ENCODE measurements at places on chromosomes 5 and 9.

- no peak for DNase-seq
These were observed 97.5 kb downstream of the ZNF608 start for GRCh38 chr5:124648902-124649467.

- DNase-seq = no peak
These were observed 49.4 kb downstream of the NEURL1B start for GRCh38 chr5:172690258-172691075.

DNA sequence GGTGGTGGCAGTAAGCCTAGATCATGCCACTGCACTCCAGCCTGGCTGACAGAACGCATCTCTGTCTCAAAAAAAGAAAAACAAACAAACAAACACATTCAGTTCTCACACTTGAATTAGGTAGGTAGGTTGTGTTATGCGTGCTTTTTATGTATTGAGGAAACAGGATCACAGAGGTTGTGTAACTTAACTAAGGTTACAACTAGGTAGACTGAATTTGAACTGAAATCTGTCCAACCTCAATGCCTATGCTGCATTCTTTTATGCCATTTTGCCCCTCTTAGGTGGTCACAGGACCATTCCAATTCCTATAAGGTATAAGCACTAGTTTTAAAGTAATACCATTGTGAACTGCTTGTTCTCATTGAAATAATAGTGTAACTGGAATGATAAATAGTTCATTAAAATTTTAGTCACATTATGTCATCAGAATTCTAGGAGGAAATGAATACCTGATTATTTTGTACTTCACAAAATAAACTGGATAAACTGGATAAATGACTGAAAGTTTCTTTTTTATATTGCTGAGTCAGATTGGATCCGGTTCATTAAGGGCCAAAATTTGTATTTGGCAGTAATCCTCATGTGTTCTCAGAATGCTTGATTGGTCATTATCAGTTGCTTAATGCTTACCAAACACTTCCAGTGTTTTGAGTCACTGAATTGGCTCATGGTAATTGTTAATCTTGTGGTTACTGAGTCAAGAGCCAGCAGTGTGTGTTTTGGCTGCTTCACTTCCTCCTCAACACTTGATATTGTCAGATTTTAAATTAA, 7.1 kb downstream of the UBAP1 start:
- DNase-seq = peak; percentile 21

GRCh38 chr9:131704141-131704983, 35.5 kb downstream of the RAPGEF1 start:
- no peak for DNase-seq

DNA sequence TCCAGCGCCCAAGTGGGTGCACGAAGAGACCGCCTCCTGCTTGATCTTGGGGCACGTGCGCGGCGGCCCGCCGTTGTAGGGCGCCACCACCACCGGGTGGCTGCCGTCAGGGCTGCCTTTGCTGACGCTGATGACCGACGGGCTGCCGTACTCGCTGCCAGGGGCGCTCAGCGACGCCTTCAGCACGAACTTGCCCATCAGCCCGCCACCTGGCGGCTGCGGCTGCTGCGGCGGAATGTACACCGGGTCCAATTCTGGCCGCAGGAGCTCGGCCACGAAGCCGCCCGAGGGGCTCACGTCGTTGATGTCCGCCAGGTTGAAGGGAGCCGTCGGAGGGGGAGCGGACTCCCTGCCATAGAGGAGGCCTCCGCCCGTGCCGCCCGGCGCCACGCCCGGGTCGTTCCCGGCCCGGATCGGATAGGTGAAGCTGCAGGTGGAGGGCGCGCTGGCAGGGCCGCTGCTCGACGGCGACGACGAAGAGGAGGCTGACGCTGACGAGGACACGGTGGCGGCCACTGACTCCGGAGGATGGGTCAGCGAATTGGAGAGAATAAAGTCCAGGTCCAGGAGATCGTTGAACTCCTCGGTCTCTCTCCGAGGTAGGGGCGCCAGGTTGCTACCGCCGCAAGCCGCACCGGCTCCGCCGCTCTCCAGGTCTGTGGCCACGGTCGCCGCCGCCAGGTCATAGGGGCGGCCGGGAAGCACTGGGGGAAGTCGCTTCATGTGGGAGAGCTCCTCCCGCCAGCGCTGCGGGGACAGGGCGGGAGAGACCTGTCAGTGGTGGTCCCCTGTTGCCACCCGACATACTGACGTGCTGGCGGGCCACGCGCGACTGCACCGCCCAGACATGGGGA, 1.8 kb downstream of the KLF4 start:
- peak; percentile 27 for DNase-seq

DNA sequence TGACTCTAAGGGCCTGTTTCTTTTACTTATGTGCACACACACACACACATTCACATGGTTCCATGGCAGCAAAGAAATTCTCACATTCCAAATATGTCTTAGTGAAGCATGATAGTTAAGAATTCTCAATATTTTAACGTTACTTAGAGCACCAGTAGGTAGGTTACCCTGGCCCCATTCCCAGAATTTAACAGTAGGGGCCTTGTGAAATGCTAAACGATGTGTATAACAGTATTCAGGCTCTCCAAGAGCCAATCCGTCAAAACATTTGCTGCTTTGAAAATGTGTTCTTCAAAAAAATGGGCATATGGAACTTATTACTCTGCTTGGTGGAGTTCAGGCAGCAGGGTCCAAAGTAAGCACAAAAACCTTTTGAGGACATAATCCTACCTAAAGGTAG, 93.7 kb upstream of the DAB2 start:
- DNase-seq = no peak

DNA sequence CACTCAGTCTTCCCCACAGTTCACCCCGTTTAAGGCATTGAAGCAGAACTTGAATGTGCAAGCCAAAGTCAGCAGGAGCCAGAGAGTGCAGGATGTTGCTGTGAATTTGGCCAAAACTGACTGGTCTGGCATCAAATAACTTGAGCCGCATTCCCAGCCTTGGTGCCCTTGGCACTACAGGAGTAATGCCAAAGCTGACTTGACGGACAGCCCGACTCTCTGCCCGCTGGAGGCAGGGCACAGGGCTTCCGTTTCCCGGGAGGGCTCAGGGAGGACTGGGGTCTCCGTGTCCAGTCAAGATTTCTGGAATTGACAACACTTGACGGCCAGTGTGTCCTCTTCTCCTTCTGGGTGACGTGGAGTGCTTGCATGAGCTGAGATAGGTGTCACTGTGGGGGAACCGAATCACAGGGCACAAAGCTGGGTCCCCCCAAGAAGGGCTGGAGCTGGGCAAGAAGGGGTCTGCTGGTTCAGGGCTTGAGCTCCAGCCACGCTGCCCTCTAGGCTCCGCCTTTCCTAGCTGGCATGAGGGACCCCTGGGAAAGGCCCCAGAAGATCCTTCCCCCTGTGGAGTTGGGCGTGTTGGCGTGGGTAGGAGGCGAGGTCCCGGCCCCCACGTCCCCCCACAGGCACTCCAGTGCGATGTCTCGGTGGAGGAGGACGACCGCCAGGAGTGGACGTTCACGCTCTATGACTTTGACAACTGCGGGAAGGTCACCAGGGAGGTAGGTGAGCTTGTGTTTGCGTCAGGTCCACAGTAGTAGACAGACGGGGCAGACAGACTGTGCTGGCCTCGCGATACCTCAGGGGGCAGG, 25.2 kb downstream of the NKD2 start:
- DNase-seq = no peak

GRCh38 chr9:37747271-37747753, 6.3 kb upstream of the TRMT10B start:
- DNase-seq = peak; percentile 64

DNA sequence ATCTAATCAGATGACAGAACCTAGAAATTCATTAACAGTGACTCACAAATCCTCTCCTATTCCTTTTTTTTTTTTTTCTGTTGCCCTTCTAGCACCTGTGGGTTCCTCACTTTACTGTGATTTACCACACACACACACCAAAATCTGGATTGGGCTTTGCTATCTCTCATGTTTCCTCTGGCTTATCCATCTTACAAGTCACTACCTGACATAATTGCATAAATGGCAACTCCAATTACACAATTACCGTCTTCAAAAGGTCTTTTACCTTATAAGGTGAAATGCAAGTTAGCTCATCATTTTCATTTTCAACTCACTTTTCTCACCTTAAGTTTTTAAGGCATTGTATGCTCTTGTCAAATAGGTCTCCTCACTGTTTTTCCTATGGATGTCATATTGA, 426.3 kb upstream of the MEF2C start:
- DNase-seq = no peak

- no peak for DNase-seq
These were observed 114.7 kb downstream of the LPAR1 start for GRCh38 chr9:110923601-110924000.

DNA sequence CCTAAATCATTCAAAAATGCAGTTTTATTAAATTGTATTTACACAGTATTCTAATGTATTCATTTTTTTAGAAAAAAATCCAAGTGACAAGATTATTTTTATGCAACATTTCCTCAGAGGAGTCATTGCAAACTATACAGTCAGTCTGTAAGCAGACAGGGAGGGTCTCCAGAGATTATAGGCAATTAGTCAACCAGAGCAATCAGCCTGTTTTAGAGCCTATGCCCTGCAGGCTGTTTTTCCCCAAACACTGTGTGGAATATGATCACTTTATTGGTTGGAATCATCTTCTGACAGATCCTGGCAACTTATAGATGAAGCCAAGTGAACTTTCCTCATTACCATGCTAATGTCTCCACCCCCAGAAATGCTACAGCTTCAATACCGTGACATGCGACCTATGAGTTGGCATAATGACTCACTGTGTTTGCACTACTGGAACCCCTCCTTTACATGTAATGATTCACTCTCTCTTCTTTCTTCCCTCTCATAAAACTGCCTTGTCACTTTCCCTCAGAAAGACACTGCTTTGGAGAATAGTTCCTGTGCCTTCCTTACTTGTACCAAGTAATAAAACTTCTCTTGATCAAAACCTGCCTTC, 577.7 kb upstream of the FTMT start:
- DNase-seq = no peak

GRCh38 chr5:132808866-132809265, 4.2 kb upstream of the SOWAHA start:
- DNase-seq = no peak

DNA sequence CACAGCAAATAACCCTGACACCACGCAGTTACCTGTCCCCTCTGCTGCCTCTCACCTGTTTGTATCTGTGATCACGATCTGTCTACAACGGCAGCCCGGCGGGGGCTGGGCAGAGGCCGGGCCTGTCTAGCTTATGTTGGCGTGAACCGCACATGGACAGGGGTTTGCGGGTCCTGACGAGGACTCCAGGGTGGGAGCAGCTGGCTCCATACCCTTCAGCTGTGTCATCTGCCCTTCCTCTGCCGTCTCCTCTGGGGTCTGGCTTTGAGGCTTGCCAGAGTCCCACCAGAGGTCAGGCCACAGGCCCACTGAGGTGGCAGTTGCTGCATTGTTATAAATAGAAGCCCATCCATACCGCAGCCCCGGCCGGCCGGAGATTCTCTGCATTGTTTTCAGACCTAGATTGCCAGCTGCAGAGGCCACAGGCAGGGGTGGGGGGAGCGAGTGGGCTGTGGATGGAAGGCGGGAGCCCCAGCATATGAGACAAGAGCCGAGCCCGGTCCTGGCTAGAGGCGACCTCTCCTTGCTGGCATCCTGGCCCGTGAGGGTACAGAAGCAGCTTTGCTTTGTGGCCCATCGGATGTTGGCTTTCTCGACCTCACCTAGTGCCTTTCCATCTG, 37.8 kb downstream of the FAM78A start:
- no peak for DNase-seq

DNA sequence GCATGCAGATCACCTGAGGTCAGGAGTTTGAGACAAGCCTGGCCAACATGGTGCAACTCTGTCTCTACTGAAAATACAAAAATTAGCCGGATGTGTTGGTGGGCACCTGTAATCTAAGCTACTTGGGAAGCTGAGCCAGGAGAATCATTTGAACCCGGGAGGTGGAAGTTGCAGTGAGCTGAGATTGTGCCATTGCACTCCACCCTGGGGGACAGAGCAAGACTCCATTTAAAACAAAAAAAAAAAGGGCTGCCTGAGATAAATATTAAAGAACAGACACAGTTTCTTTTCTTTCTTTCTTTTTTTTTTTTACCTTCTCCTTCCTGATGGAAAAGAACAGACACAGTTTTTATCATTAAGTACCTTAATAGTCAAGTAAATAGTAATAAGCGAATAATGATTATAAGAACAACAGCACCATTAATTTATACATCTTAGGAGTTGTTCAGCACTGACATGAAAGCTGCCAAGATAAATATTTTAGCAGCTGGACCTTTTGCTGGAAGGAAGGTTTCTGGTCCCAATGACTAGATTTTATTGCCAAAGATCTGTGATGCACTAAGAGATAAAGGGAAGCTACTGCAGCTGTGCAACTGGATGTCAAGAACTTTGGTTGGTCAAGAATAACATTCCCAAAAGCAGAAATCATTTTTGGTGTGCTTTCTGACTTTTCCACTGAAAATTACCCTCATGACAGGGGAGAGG, 7.0 kb downstream of the CENPP start:
- DNase-seq = no peak

- no peak for DNase-seq
These were observed 42.9 kb downstream of the TMEFF1 start for GRCh38 chr9:100515578-100516494.

DNA sequence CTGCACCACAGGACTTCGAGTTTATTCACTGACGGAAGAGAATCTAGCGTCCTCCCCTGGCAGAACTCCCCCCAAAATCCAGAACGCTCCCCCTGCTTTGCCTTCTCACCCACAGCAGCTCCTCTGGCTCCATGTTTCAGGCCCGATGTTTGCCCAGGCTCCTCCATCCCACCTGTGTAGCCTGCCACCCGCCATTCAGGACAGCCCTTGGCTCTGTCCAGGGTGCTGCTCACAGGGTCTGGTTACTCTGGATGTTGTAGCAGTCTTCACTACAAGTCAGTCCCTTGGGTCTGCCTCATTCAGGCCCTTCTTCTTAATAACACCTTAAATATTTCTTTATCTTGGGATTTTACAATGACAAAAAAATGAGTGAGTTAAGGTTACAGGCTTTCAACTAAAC, 41.3 kb upstream of the SV2C start:
- no peak for DNase-seq

- no peak for DNase-seq
These were observed 26.5 kb downstream of the OXCT1 start for GRCh38 chr5:41843456-41844370.

GRCh38 chr5:22926574-22926973, 73.4 kb upstream of the CDH12 start:
- DNase-seq = no peak

DNA sequence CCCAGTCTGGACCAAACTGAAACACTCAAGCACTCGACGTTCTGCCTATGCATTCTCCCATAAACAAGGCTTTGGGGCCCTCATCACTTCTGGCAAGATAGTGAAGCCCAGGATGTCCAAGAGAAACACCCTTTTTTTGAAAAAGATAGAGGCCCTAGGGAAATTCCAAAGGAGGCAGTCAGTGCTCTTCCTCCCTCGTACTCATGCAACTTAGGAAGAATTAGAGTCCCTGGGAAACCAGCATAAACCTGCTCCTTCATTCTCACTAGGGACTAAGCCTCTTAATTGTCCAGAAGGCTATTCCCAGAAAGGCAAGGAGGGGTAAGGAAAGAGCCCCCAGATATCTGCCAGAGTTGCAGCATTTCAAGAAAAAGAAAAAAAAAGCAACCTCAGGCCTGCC, 7.8 kb upstream of the RUSC2 start:
- DNase-seq = no peak

- DNase-seq = no peak
These were observed 1290.6 kb upstream of the CDH6 start for GRCh38 chr5:29902859-29903258.
